ENCODE measurements at places on chromosomes 3 and 15. TPM values are rescaled to one million over a fixed set of nuclear protein-coding genes. Genes with fewer than 3 reads are reported as not detected.

The MYNN gene
- polyA plus RNA-seq = 14.2 TPM

The EAF2 gene
- 14.7 TPM for polyA plus RNA-seq

The CCNB2 gene
- 72.8 TPM for polyA plus RNA-seq

The ZFAND6 gene
- polyA plus RNA-seq = 169 TPM
